ENCODE measurements at places on chromosomes 3 and 15.

DNA sequence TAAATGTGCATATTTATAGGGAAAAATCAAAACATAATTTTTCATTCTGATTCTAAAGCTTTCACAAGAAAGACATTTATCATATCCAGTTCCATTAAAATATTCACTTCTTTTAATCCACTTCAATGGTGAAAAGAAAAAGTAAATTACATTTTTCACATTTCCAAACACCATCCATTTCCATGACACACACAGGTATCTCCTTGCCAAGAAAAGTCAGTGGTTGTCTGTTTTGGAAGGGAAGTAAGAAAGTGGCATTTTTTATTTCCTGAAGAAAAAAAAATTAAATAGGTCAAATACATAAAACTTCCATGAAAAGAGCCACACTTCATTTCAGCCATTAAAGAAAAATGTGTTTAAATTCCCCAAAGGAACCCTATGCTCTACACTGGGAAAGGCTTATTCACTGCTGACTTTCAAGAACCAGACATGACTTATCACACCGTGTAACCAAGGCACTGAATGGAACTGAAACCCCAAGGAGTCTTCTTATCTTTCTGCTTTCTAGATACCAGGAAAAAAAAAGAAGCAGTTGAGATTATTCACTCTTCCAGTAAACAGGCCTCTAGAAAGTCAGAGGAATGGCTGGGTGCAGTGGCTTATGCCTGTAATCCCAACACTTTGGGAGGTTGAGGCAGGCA lies 44.5 kb downstream of the OSBPL10 start:
- DNase-seq: no peak

GRCh38 chr3:160793722-160794252 lies 37.8 kb downstream of the PPM1L start:
- DNase-seq: no peak

GRCh38 chr3:187995667-187996066 lies 158.3 kb upstream of the LPP start:
- DNase-seq: no peak

DNA sequence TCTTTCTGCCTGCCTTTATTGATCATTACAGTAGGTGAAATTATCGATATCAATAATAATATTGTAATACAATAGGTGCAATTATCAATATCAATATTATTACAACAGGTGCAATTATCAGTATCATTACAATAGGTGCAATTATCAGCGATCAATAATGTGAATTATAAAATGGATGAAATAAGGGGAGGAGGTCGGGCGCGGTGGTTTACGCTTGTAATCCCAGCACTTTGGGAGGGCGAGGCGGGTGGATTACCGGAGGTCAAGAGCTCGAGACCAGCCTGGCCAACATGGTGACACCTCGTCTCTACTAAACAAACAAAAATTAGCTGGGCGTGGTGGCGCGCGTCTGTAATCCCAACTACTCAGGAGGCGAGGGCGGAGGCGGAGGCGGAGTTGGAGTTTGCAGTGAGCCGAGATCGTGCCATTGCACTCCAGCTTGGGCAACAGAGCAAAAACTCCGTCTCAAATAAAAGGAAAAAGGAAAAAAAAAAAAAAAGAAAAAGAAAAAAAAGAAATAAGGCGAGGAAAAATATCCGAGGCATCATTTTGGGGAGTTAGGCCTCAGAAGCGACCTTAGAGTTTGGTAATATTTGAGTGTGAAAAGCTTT lies 611 bp upstream of the BNIP2 start:
- peak; percentile 95 for DNase-seq

- DNase-seq: no peak
Observed at GRCh38 chr15:100163961-100164360, 177.8 kb downstream of the ADAMTS17 start.

GRCh38 chr3:172617013-172617706 lies 93.7 kb downstream of the NCEH1 start:
- no peak for DNase-seq

GRCh38 chr15:29518442-29518841 lies 248.8 kb upstream of the NSMCE3 start:
- no peak for DNase-seq

GRCh38 chr15:99957642-99958013 lies 224.4 kb upstream of the LYSMD4 start:
- DNase-seq: no peak

DNA sequence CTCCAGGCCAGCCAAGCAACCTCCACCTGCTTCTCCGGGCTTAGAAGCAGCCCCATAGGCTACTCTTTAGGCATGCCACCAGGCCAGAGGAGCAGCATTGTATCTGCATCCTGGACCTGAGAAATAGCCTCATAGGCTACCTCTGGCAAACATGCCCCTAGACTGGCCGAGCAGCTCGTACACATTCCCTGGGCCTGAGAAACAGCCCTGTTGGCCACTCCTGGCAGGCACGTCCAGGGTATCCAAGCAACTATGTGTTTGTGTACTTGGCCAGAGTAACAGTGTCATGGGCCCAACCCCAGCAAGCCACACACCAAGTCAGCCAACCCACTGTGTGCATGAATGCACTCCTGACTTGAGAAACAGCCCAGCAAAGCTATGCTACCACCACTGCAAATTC lies 498.7 kb upstream of the CDIN1 start:
- DNase-seq: no peak

DNA sequence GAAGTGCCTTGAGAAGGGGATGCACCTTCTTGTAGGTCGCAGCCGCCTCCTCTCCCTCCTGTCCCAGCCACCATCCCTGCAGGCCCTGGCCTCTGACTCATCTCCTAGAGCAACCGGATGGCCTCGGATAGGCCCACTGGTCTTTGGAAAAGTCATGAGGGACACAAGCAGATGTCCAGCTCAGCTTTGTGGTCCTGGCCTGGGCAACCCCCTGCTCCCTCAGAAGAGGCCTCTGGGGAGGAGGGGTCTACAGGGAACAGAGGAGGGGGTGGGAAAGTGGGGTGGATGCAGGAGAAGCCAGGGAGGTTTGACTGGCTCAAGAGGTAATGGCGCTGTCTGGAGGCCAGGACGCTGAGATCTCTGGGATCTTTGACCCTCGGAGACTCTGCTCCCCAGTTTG lies 259.2 kb upstream of the TLE3 start:
- DNase-seq: no peak

DNA sequence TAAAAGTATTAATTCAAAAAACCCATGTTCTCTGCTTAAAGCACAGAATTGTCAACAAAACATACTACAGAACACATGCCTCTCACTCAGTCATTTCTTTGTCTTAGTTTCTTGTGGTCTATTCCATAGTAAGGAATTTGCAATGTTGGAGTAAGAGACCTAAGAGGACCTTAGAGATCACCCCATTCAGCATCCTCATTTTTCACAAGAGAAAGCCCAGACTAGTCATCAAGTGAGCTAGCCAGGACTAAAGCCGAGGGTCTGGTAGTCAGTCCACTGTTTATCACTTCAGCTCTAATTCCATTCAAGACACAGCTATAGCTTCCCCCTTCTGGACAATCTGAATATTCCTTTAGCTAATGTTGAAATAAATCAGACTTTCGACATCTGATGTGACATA lies 601.1 kb downstream of the FHIT start:
- DNase-seq: no peak

- DNase-seq: no peak
Observed at GRCh38 chr15:90686435-90687218, 30.5 kb upstream of the BLM start.

DNA sequence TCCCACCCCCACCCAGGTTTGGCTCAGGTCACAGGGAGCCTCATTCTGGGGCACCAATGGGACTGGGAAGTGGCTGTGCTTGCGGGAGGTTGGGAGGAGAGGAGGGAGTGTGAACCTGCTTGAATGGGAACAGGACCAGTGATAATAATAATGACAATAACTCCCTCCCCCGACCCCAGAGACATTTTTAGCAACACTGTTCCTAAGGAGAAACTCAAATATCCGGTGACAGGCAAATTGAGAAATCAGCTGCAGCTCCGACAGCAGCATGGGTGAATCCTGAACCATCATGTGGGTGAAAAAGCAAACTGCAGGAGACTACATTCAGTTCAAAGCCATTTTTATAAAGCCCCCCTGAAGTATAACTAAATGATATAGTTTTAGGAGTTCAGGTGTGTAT lies 11.6 kb upstream of the RPL29 start:
- no peak for DNase-seq

DNA sequence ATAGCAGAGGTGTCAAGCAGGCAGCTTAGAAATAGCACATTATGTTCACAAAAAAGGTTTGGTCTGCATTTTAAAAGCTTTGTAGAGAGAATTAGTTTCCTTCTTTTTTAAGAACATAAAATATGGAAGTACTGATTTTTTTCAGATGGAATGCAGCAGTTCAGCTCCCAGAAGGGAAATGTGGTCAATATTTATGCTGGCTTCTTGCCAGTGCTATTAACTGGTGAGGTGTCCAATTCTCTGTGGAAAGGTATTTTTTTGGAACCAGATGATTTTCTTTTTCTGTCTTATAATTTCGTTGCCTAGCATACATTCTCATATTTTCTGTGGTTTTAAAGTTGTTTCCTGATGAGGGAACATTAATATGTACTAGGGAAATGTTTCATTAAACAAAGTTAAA lies 211.4 kb upstream of the ZNF385D start:
- no peak for DNase-seq

GRCh38 chr3:151468284-151468917 lies 7.5 kb upstream of the IGSF10 start:
- DNase-seq: peak; percentile 30

- DNase-seq: no peak
Observed at GRCh38 chr3:73708956-73709355, 84.2 kb upstream of the PDZRN3 start.

- DNase-seq: no peak
Observed at GRCh38 chr3:123486460-123486859, 37.6 kb upstream of the ADCY5 start.

DNA sequence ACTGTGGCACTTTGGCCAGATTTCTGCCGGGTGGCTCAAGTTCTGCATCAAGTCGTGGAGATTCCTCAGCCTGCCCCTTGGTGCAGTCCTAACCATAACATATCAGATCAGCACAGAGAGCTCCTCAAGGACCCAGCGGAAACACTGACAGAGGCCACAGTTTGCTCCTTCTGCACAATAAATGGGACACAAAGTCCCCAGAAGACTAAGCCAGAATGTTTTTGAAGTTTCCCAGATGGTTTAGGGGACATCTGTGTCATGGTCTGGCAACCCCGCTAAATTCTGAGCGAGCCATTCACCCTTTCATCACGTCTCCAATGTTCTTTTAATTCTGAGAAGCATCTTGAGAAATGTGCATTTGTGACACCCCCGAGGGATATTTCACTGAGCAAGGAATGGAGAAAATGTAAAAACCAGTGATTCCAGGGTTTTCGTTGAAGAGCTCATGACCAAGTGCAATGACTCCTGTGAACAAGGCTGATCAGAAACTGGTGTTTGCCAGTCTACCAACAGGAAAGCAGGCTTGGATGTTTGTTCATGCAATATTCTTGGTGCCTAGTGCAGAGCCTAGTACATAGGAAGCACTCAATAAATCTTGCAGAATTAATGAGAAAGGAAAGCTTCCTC lies 64.8 kb upstream of the LMCD1 start:
- no peak for DNase-seq

GRCh38 chr15:65903296-65904073 lies 34.2 kb downstream of the RAB11A start:
- no peak for DNase-seq

DNA sequence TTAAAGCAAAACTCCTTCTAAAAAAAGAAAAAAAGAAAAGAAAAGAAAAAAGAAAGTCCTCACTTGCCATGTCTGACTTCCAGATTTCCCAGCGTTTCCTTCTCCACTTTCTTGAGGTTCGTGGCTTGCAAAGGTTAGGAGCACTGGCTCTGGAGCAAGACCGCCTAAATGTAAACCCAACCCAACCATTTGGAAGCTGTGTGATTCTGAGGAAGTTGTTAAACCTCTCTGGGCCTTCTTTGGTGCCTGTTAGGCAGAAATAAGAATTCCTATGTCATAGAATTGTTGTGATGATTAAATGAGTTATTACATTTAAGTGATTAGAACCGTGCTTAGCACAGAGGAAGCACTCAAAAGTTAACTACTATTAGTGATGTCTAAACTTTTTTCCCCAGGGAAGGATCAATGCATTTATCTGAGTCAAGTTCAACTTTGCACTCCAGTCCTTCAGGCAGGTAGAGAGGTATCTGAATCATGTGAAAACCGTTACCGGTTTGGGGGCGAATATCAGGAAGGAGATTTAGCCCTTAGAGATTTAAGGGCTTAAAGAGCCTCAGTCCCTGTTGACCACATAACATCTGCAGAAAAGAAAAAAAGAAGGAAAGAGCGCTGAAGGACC lies 78.3 kb upstream of the HES1 start:
- DNase-seq: no peak

DNA sequence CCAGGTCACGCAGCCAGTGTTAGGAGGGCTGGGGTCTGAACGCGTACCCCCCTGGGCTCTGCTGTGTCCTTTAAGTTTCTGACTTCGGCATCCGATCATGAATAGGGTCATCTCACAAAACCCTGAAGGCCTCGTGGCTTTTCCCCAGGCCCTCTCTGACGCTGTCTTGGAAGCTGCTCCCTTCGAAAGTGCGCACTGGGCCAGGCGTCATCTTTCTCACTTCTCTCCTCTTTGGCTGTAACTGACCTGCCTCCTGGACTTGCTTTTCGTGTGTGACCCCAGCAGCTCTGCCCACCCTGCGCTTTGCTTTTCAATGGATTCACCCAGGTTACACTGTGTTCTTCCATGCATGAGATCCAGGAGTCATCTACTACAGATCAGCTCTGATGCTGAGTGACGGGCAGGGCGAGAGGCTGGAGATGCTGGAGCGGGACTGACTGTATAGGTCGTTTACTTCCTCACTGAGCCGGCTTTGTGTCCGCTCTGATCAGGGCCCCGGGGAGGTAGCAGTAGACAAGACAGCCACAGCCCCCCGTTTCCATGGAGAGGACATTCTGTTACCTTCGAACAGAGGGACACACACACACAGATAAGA lies 45.0 kb upstream of the PCSK6 start:
- DNase-seq: no peak

DNA sequence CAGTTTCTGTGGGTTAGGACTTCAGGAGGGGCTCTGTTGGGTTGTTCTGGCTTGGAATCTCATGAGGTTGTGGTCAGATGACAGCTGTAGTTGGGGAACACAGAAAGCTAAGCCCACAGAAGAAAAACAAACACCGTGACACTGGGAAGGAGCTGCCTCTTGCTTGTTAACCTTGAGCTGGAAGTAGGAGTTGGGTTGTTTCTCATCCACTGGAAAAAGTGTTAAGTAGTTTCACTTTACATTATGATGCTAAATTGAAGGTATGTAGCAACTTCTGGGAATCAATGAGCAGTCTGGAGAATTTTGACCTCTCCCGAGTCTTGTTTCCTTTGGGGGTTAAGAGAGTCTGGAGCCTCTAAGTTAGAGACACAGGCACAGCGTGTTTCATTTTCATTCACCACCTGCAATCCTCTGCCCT lies 20.4 kb downstream of the HACD3 start:
- DNase-seq: no peak

DNA sequence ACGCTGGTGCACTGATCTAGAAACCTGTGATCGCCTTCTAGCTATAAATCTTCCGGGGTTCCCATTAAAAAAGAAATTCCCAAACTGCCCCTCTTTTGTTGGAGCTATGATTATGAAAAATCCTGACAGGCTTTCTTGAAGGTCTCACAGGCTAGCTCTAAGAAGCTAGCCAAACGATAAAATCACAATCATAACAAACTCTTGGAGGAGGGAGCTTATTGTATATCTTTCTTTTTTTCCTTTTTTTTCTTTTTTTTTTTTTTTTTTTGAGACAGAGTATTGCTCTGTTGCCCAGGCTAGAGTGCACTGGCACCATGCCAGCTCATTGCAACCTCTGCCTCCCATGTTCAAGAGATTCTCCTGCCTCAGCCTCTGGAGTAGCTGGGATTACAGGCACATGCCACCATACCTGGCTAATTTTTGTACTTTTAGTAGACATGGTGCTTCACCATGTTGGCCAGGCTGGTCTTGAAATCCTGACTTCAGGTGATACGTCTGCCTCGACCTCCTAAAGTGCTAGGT lies 72.0 kb downstream of the MYO1E start:
- DNase-seq: peak; percentile 48

GRCh38 chr3:182983876-182984275 lies 3.5 kb upstream of the DCUN1D1 start:
- DNase-seq: no peak
